ENCODE measurements at places on chromosomes 6 and 20. TPM values are rescaled to one million over a fixed set of nuclear protein-coding genes. Genes with fewer than 3 reads are reported as not detected.

GRCh38 chr6:12909833-12910232, 193.3 kb downstream of the PHACTR1 start:
- no peaks in the 10 kb centered on the region for H3K36me3 ChIP-seq
- no peak overlapping the region for H3K27ac ChIP-seq
- no peak for DNase-seq
- H3K4me1 ChIP-seq = no peaks in the 10 kb centered on the region
- no peak overlapping the region for H3K4me3 ChIP-seq

GRCh38 chr6:26311385-26312095, 53.5 kb upstream of the BTN3A2 start:
- no peaks in the 10 kb centered on the region for H3K4me1 ChIP-seq
- no peaks in the 10 kb centered on the region for H3K27me3 ChIP-seq
- H3K36me3 ChIP-seq = no peaks in the 10 kb centered on the region
- peak overlapping the region; percentile 8 for H3K4me3 ChIP-seq
- peak; percentile 56 for DNase-seq

- DNase-seq = no peak
- no peaks in the 10 kb centered on the region for H3K4me1 ChIP-seq
- no peaks in the 10 kb centered on the region for H3K27me3 ChIP-seq
- H3K4me3 ChIP-seq = no peak overlapping the region
Observed at GRCh38 chr20:10719740-10720385, 46.1 kb upstream of the JAG1 start.

DNA sequence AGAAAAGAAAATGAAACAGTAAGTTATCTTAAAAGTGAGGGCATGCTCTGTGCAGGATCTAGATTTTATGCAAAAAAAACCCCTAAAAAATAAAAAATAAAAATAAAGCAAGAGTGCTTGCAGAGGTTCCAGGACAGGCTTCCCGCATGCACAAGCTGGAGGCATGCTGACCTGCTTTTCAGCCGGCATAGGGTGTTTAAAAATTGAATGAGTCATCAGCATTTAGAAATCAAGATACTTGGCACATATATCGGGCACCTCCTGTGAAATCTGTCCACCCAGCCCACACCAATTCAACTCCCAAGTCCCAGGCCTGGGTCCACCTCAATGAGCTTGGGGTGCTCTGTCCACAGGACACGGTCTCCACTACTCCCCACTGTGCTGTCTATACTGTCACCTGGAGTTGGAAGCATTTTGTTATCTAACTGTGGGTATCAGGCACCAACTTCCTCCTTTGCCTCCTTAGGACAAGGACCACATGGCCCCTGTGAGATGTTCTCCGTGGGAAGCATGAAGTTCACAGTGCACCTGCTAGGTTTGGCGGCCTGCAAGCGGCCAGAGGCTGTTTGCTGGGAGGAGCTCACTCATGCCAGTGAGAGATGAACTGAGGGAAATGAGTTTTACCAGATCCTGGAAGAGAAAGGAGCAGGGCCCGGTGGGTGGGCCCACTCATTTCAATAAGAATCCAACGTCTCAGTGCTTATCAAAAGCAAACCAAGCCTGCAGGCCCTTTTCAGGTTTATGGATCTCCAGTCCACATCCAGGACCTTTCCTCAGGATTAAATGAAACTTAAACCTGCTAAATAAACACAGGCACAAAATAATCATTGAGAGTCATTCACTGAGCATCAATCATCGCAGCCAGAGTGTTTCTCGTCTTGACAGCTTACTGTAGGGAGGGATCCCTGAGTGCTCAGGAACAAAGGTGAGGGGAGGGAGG, 121.1 kb downstream of the FOXA2 start:
- no peak for DNase-seq
- peaks cover 9% of the 10 kb centered on the region for H3K27me3 ChIP-seq
- H3K4me3 ChIP-seq = no peak overlapping the region
- no peak overlapping the region for H3K27ac ChIP-seq
- no peaks in the 10 kb centered on the region for H3K4me1 ChIP-seq

DNA sequence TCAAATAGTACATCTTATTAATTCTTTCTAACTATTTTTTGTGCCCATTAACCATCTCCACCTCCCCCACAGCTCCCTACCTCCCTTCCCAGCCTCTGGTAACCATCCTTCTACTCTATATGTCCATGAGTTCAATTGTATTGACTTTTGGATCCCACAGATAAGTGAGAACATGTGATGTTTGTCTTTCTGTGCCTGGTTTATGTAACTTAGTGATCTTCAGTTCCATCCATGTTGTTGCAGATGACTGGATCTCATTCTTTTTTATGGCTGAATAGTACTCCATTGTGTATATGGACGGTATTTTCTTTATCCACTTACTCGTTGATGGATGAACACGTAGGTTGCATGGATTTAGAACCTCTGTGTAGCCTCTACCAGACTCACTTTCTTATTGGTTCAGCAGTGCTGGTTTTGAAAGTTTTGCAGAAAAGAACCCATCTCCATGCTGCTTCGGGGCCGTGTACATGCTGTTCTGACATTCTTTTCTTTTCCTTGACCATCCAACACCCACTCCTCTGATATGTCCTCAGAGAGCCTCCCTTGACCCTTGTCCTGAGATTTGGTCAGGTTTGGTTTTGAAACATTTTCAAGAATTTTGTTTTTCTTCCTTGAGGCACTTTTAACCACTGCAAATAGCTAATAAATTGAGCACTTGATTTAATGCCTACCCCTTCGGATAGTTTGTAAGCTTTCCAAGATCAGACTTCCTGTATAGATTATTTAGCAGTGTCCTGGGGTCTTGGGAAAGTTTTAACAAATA, 231.2 kb upstream of the ZFP64 start:
- no peaks in the 10 kb centered on the region for H3K36me3 ChIP-seq
- H3K4me1 ChIP-seq = no peaks in the 10 kb centered on the region
- no peak overlapping the region for H3K4me3 ChIP-seq
- DNase-seq = no peak
- H3K27ac ChIP-seq = no peak overlapping the region

DNA sequence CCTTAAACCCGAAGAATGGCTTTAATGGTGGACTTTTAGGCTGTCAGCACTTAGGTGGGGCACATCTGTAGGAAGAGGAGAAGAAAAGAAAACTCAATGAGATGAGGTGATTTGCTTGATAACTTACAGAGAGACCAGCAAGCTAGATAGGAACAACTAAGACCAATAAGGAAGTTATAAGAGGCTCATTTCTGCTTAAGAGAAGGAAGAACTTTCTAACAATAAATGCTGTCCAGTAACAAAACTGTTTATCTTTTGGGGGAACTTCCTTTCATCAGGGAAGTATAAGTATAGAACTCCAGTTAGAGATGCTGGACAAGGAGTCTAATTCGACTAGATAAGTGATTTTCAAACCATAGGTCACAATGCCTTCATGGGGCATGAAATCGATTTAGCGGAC, 107.2 kb upstream of the SIRPA start:
- no peak overlapping the region for H3K27ac ChIP-seq
- H3K36me3 ChIP-seq = no peaks in the 10 kb centered on the region
- no peak for DNase-seq
- no peaks in the 10 kb centered on the region for H3K27me3 ChIP-seq

DNA sequence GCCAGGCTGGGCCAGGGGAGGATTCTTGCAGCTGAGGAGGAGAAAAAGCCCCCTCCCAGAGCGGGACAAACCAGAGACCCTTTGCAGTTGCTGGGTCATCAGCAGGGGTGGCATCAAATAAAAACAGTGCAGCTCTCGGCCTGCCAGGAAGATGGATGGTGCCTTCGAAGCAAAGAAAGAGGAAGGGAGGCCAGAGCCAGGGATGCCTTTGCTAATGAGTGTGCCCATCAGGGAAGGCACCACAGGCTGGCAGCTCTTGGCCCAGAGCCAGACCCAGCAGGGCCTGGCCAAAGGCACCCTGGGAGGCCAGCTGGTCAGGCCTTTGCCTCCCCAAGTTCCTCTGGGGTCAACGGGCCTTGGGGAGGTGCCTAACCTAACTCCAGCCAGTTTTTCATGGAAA, 26.3 kb upstream of the ZNF318 start:
- no peak overlapping the region for H3K4me3 ChIP-seq
- H3K4me1 ChIP-seq = no peaks in the 10 kb centered on the region
- H3K27me3 ChIP-seq = no peaks in the 10 kb centered on the region
- no peak for DNase-seq

GRCh38 chr6:13715444-13715883, 3.8 kb upstream of the RANBP9 start:
- H3K27me3 ChIP-seq = no peaks in the 10 kb centered on the region
- H3K4me3 ChIP-seq = no peak overlapping the region

- H3K27me3 ChIP-seq = no peaks in the 10 kb centered on the region
- H3K27ac ChIP-seq = peak within 1 kb of the TSS; percentile 65
Observed at GRCh38 chr20:45911486-45912343, at the start of gene PLTP. Gene PLTP, minus strand, starts transcription at chr20:45912155. Its CDS starts 703 bp downstream, at chr20:45911452.

DNA sequence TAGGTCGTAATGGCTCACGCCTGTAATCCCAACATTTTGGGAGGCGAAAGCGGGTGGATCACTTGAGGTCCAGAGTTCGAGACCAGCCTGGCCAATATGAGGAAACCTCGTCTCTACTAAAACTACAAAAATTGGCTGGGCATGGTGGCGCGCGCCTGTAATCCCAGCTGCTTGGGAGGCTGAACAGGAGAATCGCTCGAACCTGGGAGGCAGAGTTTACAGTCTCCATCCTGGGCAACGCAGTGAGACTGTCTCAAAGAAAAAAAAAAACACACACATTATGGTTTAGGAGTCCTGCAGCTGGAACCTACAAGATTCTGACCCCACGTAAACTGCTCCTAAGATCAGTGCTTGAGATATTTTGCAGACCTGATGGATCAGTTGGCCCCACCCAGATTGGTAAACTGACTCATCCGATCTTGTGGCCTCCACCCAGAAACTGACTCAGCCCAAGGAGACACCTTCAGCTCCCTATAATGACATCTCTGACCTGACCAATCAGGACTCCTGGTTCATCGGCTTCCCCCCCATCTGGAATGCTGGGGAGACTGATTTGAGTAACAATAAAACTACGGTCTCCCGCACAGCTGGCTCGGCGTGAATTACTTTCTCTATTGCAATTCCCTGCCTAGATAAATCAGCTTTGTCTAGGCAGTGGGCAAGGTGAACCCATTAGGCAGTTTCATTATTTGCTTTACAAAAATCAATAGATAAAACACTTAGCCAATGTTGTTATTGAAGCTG, 96.2 kb upstream of the BTN3A2 start:
- H3K4me3 ChIP-seq = no peak overlapping the region
- H3K4me1 ChIP-seq = no peaks in the 10 kb centered on the region
- no peak for DNase-seq
- H3K36me3 ChIP-seq = no peaks in the 10 kb centered on the region

- H3K4me3 ChIP-seq = peak overlapping the region; percentile 83
- peak overlapping the region; percentile 85 for H3K27ac ChIP-seq
- peak; percentile 28 for DNase-seq
- H3K4me1 ChIP-seq = peaks cover 4% of the 10 kb centered on the region
- no peaks in the 10 kb centered on the region for H3K36me3 ChIP-seq
- no peaks in the 10 kb centered on the region for H3K27me3 ChIP-seq
Observed at GRCh38 chr20:23419995-23420901, 1.0 kb downstream of the NAPB start.

GRCh38 chr6:96301781-96302180, 219.8 kb upstream of the UFL1 start:
- H3K27ac ChIP-seq = no peak overlapping the region
- H3K36me3 ChIP-seq = no peaks in the 10 kb centered on the region
- no peak overlapping the region for H3K4me3 ChIP-seq
- no peaks in the 10 kb centered on the region for H3K4me1 ChIP-seq
- no peak for DNase-seq

- H3K27me3 ChIP-seq = no peaks in the 10 kb centered on the region
- no peaks in the 10 kb centered on the region for H3K4me1 ChIP-seq
- DNase-seq = no peak
- H3K4me3 ChIP-seq = no peak overlapping the region
- no peaks in the 10 kb centered on the region for H3K36me3 ChIP-seq
Observed at GRCh38 chr6:34680802-34681515, 15.6 kb downstream of the ILRUN start.

- H3K4me3 ChIP-seq = no peak overlapping the region
- H3K36me3 ChIP-seq = no peaks in the 10 kb centered on the region
- no peak for DNase-seq
- no peaks in the 10 kb centered on the region for H3K4me1 ChIP-seq
- no peaks in the 10 kb centered on the region for H3K27me3 ChIP-seq
- H3K27ac ChIP-seq = no peak overlapping the region
Observed at GRCh38 chr6:125574604-125575003, 174.8 kb upstream of the HEY2 start.

- no peak for DNase-seq
- H3K27me3 ChIP-seq = no peaks in the 10 kb centered on the region
- H3K4me3 ChIP-seq = no peak overlapping the region
Observed at GRCh38 chr20:23513164-23513563, 22.2 kb downstream of the CST8 start.

DNA sequence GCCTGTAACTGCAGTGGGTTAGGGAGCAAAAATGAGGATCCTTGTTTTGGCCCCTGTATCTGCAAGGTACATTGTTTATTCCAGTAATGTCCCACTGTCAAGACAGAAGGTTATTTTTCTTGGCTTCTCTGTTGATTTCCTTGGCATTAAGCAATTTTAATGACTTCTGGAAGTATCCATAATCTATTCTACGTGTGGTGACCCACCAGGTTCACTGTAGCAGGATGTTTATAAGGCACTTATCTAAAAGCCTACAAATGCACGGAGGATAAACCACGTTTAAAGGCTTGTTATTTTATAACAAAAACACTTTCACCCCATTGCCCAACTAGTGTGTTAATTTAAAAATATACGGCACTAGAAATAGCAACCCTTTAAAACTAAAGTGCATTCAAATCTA, 294.9 kb downstream of the LAMA2 start:
- H3K27me3 ChIP-seq = no peaks in the 10 kb centered on the region
- no peak for DNase-seq
- H3K36me3 ChIP-seq = no peaks in the 10 kb centered on the region
- H3K27ac ChIP-seq = no peak overlapping the region
- no peak overlapping the region for H3K4me3 ChIP-seq

Gene RIMS4
- total RNA-seq = 1.0 TPM

Gene FLRT3
- 22.2 TPM for total RNA-seq

Gene NINL
- total RNA-seq = 31.1 TPM

Gene SLC4A11
- 12.7 TPM for total RNA-seq

Gene MOXD1
- 5.5 TPM for total RNA-seq

All from prostate gland (tissue), 2 donors.